Hepatocyte (in vitro differentiated cells): ENCODE measurements at places on chromosomes 12 and 14.

GRCh38 chr14:62439210-62439609 lies 606.0 kb downstream of the KCNH5 start:
- H3K27ac ChIP-seq, result no peak overlapping the region
- peak overlapping the region; percentile 11 for H3K4me3 ChIP-seq
- no peaks in the 10 kb centered on the region for H3K36me3 ChIP-seq
- no peak for DNase-seq
- no peaks in the 10 kb centered on the region for H3K4me1 ChIP-seq
- H3K27me3 ChIP-seq, result no peaks in the 10 kb centered on the region

DNA sequence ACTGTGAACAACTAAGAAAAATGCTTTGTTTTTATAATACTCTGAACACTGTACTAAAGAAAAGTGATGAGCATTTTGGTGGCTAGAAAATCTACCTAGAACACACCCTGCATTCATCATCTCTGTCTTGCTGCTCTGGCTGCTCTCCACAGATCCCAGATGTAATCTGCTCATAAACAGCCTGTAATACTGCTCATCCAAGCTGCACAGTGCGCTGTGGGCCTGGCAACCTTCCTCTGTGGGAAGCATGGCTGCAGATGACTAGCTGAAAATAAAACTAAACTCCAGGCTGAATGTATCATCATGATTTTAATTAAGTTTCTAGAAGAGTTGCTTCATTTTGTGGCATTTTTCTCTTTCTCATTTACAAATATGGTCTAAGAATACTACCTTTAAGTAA lies 200.7 kb downstream of the SLC2A13 start:
- no peaks in the 10 kb centered on the region for H3K36me3 ChIP-seq
- H3K27me3 ChIP-seq, result no peaks in the 10 kb centered on the region
- DNase-seq, result peak; percentile 30

- peaks cover 12% of the 10 kb centered on the region for H3K4me1 ChIP-seq
- DNase-seq, result peak; percentile 85
- no peaks in the 10 kb centered on the region for H3K27me3 ChIP-seq
- H3K36me3 ChIP-seq, result no peaks in the 10 kb centered on the region
These were observed at the start of gene FBXW8 for GRCh38 chr12:116910645-116911451. Gene FBXW8 (plus strand): TSS chr12:116910950. CDS start chr12:116911038, 88 bp downstream.

DNA sequence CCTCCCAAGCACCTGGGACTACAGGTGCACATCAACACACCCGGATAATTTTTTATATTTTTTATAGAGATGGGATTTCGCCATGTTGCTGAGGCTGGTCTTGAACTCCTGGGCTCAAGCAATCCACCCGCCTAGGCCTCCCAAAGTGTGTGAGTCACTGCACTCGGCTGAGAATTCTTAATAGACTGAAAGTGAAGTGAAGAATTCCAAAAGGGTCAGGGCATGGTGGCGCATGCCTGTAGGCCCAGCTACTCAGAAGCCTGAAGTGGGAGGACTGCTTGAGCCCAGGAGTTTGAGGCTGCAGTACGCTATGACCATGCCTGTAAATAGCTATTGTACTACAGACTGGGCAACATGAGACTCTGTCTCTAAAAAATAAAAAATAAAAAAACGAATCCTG lies 43.7 kb downstream of the TCHP start:
- DNase-seq, result no peak
- no peak overlapping the region for H3K27ac ChIP-seq
- no peaks in the 10 kb centered on the region for H3K27me3 ChIP-seq
- no peak overlapping the region for H3K4me3 ChIP-seq
- no peaks in the 10 kb centered on the region for H3K36me3 ChIP-seq
